Stimulated activated CD4-positive, alpha-beta T cell treated with anti-CD3 and anti-CD28 coated beads, Interleukin-12 subunit alpha, Interleukin-12 subunit beta, amount 100 ng/mL, for 48 hours (primary cell): ENCODE measurements at places on chromosomes 2 and 18.
A peak's percentile ranks its signal among the peaks of the same experiment; 100 is the strongest.

- peak; percentile 12 for DNase-seq
Measured at GRCh38 chr2:237998530-237998929, 31.7 kb downstream of the UBE2F start.

DNA sequence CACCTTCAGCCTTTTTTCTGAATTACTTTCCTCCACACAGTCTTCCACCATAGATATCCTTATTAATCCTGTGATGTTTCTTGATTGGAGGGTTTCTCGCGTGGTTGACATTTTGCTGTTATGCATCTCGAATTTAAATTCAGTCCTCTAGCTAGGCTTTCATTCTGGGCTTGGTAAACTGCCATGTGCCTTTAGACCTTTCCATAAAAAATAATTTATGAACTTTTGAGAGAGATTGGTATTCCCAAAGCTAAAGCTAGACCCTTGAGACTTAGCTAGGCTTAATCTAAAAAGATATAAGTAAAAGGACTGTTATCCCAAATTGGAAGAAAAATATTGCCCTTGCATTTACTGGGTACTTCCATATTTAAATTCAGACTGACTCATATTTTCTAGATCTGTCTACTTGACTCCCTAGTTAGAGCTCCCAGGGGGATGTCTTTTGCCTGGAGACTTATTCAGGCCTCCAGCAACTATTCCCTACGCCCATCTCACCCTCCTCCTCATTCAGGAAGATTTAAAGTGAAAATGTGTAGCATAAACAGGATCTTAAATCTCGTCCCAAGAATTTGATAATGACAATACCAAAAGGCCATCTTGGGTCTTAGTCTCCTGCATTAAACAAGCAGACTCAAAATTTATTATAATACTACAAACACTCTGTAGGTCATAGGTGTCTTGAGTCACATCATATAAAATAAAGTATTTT is 60.3 kb downstream of the KIAA2012 start:
- no peak for DNase-seq

DNA sequence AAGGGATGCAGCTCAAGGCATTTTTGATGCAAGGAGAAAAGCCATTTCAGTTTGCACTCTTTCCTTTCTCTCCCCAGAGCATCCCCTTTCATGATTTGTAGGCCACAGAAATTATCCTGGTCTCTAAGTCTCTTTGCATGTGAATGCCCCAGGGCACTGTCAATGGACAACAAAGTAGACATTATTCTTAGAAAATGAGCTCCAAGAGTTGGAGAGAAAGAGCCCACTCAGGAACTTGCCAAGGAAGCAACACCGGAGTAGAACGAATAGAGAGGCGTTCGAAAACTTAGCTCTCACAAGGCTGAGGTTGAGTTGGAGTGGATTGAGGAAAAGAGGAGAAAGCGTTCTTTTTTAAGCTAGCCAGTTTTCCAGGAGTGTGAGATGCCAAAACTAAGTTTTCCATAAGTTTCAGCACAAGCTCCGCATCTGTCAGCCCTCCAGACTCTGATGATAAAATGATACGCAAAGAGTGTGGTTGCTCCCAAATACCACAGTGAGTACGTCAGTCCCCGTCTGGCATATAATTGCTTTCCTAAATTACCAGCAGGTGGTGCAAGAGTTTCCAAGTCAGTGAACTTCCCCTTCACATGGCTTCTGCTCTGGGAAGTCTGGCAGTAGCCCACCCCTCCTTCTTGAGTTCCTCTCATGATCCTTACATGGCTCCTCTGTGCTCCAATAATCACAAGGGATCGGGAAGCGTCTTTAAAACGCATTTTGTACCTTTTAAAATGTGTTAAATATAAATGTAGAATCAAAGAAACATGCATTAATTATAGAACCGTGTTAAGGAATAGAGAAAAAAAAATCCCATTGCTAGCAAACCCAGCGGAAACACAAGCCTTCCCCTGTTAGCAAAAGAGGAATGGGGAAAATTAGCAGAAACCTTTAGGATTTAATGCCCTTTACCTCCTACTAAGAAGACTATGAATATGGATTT is 1060.6 kb upstream of the FANCL start:
- DNase-seq = no peak

GRCh38 chr2:122514451-122514996 is 759.1 kb downstream of the TSN start:
- no peak for DNase-seq

GRCh38 chr2:151936626-151937025 is 108.4 kb upstream of the ARL5A start:
- DNase-seq = no peak

- no peak for DNase-seq
Measured at GRCh38 chr2:191783416-191783815, 63.5 kb downstream of the CAVIN2 start.
